ENCODE measurements at places on chromosomes 12 and 14.

DNA sequence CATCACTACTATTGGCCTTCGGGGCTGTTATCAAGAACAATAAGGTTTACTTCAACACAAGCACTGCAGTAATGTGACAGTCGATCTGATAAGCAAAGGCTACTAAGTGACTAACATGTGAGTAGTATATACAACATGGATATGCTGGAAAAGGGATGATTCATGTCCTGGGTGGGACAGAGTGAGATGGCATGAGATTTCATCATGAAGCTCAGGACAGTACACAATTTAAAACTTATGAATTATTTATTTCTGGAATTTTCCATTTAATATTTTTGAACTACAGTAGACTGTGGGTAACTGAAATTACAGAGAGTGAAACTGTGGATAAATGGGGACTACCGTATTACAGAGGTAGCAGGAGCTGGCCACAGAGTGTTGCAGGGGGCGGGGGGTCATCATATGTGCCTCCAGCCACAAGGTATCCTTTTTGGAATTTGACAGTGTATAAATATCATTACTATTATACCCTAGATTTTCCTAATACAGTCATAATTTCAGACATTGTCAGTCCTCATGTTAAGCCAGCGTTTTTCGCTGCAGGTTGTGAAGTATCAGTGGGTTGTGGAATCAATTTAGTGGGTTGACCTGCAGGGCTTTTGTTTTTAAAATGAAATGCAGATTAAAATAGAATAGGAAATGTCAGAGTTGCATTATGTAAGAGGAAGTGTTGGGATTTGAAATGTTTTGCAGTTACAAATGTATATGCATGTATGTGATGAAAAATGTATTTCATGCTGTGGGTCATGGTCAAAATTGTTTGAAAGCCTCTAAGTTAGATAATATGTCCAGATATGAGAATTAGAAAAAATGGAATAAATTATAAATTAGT, 148.0 kb upstream of the NUDT4 start:
- DNase-seq: no peak

- DNase-seq: no peak
Observed at GRCh38 chr12:98856897-98857540, 211.9 kb downstream of the APAF1 start.

DNA sequence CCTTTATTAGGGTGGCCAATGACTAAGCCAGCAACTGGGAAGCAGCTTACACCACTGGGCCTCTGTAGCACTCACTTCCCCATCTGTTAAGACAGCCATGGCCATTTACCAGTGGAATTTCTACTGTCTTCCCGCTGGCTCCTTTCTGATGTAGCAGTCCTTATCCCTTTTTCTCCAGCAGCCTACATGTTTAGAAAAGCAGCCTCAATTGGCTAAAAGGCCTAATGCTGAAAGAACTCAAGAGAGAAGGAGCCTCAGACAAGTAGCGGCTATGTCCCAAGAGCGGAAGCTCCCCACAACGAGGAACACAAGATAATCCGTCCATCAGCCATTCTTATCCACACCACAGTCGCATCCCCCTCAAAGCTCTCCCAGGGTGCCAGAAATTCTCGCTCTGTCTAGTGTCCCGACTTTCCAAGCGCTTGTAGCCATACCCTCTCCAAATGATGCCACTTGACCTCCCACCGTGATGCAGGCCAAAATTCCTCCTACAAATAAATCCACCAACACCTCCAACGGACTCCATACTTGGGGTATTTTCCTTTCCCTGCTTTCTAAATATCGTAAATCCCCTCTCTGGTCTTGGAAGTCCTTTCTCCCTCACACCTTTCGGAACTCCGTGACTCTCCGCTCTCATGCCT, 624 bp downstream of the M6PR start:
- peak; percentile 25 for DNase-seq

DNA sequence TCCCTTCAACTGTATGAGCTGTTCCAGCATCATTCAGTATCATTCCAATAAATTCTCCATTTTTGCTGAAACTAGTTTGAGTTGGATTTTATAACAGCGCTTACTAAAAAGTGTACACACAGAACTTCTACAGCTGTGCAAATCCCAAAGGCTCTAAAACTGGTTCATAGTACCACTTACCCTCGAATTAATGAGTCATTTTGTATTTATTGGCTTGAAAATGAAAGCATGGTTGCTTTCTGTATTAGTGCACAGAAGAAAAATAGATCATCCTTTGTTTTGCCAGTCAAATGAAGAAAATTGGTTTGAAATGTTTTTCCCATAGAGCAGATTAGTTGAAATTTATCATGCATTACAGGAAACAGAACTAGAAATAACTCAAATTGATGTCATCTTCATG, 268.3 kb upstream of the CPNE8 start:
- DNase-seq: no peak

GRCh38 chr12:130872179-130873096, 572 bp downstream of the RAN start:
- DNase-seq: peak; percentile 36

- DNase-seq: no peak
Observed at GRCh38 chr12:115343601-115344000, 659.6 kb upstream of the TBX3 start.

DNA sequence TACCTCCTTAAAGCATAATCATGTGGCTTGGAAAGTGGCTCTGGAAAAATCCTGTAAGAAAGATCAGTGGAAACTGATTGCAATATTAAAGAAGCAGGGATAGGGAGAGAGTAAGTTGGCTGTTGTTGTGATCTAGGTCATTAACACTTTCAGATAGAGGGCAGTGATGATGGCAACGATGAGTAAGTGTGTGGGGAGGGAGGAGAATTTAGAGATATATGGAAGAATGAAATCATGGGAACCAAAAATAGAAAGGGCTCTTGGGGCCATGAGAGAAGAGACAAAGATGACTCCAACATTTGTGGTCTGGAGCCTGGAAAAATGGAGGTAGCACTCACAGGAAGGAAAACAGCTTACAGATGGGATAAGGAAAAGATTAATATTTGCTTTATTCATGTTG, 23.3 kb downstream of the SNRPF start:
- no peak for DNase-seq

GRCh38 chr12:88805286-88805685, 225.0 kb upstream of the KITLG start:
- no peak for DNase-seq

DNA sequence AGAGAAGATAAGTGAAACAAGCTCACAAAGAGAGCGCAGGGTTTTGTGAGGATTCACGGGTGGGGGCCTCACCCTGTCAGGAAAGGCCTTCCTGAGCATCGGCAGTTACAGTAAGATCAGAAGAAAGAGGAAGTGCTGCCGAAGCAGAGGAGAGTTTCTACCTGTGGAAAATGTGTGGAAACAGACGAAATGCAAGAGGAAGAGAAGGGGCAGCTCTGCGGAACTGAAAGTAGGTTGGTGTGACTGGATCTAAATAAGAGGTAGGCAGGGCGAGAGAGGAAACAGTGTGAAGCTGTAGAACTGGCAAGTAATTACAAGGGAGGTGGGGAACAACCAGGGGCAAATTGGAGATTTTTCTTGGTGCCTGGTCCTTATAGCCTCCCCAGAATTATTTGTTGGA, 2.6 kb downstream of the GPR68 start:
- no peak for DNase-seq

DNA sequence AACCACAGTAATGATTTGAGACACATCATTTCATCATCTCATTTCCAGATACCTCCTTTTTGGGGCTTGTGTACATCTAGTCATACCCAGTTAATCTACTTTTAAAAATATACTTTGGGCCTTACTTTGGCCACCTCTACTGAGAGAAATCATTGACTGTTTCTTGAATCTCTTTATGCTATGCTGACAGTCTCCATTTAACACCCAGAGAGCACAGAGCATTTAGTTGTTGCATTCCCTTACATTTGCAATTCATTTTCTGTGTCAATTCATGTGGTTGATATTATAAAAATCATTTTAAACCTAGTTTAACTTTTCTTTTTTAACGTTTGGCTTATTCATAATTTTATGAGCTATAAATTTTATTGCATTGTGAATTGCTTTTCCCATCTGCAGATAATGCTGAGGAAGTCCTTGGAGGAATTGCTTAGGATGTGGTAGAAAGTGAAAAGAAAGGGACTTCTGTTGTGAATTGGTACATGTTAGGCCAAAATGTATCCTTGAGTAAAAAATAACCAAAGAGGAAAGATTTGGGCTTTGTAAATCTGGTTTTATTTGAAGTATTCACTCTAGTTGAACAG, 17.0 kb upstream of the SLC15A5 start:
- DNase-seq: no peak

DNA sequence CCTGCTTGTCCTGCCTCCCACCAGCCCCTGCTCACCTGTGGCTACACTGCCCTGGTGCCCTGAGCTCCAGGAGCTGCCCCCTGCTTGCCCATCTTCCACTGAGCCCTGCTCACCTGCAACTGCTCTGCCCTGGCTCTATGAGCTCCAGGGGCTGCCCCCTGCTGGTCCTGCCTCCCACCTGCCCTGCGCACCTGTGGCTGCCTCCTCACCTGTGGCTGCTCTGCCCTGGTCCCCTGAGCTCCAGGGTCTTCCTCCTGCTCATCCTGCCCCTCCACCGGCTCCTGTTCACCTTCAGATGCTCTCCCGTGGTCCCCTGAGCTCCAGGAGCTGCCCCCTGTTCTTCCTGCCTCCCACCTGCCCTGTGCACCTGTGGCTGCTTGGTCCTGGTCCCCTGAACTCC, 247.6 kb downstream of the TMEM121 start:
- peak; percentile 47 for DNase-seq

- DNase-seq: peak; percentile 22
Observed at GRCh38 chr12:11652351-11653040, 3.0 kb downstream of the ETV6 start.

DNA sequence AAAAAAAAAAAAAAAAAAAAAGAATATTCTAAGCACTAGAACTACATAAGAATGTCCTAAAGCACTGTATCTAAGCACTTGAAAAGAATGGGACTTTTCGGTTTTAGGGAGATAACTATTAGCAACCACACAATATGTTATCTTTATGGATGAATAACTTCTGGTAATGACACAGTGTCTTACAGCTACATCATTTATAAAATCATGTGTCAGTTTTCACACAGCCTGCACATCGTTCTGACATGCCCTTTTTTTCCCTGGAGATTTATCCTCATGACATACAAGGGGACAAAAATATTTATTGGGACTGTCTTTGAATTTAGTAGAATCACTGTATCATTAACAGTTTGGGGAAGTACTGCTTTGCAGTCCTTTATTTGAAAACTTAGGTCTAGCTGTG, 17.3 kb downstream of the TMEM19 start:
- no peak for DNase-seq

- no peak for DNase-seq
Observed at GRCh38 chr12:76766161-76766560, 2.2 kb downstream of the ZDHHC17 start.

DNA sequence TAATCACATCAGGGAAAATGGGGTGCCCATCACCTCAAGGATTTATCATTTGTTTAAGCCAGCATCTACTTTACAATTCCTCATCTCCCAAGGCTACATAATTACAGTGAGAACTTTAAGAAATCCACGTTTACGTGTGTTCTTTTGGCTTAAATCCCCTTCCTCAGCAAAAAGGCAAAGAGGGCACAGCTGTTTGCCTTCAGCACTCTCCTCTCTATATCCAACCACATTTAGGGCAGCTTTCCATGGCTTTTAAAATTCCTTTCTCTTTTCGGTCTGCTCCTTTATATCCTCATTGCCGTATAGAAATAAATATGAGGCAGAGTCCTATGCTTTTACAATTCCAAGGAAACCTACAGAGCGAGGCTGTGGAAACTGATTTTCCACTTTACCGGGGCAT, 175.9 kb downstream of the EMP1 start:
- DNase-seq: no peak
